Mesangial cell (primary cell): ENCODE measurements at places on chromosomes 3 and 15. TPM values are rescaled to one million over a fixed set of nuclear protein-coding genes. Genes with fewer than 3 reads are reported as not detected.

The TRIM59 gene
- total RNA-seq, result 15.0 and 46.3 TPM in 2 replicates

The ACAN gene
- total RNA-seq, result 0.16 and 0.63 TPM in 2 replicates

The MST1R gene
- total RNA-seq, result 0.65 and 2.0 TPM in 2 replicates

The CXCR6 gene
- total RNA-seq, result not detected in 2 replicates

The WNT5A gene
- total RNA-seq, result 47.7 and 58.7 TPM in 2 replicates

The CYP1A1 gene
- total RNA-seq, result not detected in 2 replicates

The CCR2 gene
- not detected in 2 replicates for total RNA-seq

The GCNT3 gene
- 1.6 TPM in 2 replicates for total RNA-seq

The LTF gene
- total RNA-seq, result not detected in 2 replicates

The IGSF10 gene
- total RNA-seq, result 0.63 and 1.1 TPM in 2 replicates
